ENCODE measurements at places on chromosomes 7 and 10.

DNA sequence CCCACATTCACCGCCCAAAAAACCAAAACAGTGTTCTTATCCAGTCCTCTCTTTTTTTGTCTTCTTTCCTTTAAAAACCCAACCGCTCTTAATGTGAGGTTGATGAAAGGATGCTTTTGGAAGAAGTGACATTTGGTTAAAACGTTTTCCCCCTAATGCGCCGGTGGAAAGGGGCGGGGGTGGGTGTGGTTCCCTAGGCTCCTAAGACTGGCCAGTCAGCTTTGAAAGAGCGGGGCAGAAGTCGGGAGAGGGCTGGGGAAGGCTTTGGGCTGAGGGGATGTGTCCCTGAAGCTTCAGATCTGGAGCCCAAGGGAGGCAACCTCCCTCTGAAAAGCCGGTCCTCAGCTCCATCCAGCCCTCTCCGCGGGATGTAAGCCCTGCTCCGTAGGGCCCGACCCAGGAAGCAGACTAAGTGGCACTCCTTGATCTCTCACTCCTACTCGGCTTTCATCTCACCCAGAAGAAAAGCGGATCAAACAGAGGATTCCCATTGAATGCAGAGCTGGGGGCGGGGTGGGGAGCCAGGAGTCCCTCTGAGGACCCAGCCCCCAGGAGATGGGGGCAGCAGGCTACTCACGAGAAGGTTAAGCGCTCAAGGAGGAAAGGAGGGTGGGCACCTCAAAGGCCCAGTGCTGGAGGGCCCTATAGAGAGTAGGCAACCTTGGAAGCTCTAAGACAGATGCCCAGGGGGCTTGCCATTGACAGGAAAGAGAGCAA is 2.4 kb upstream of the EVX1 start:
- H3K27me3 ChIP-seq, result peaks cover 83% of the 10 kb centered on the region
- no peak for DNase-seq
- H3K4me3 ChIP-seq, result no peak overlapping the region
- no peak overlapping the region for H3K27ac ChIP-seq
- H3K4me1 ChIP-seq, result peaks cover 24% of the 10 kb centered on the region

GRCh38 chr7:97421307-97421930 is 303.9 kb downstream of the SDHAF3 start:
- H3K27ac ChIP-seq, result no peak overlapping the region
- DNase-seq, result no peak
- no peaks in the 10 kb centered on the region for H3K4me1 ChIP-seq
- H3K27me3 ChIP-seq, result no peaks in the 10 kb centered on the region
- no peaks in the 10 kb centered on the region for H3K36me3 ChIP-seq
- H3K4me3 ChIP-seq, result no peak overlapping the region

DNA sequence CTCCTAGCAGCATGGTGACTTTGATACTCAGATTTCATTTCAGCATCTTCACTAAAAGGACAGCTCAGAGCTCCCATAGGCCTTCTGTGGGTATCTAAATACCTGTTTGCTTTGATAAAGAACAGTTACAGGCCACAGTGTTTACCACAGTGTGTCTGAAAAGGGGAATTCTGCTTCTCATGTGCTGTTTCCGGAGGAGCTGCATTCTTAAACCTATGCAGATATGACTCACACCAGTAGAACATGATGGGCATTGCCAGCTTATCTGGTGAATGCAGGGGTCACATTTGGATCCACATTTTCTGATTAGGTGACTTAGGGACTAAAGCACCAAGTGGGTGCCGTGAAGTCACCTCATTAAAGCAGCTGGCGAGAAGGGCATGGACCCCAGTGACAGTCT is 52.6 kb downstream of the TRRAP start:
- peaks cover 59% of the 10 kb centered on the region for H3K36me3 ChIP-seq
- no peaks in the 10 kb centered on the region for H3K27me3 ChIP-seq
- DNase-seq, result peak; percentile 24
- H3K27ac ChIP-seq, result peak overlapping the region; percentile 72

- DNase-seq, result no peak
- no peaks in the 10 kb centered on the region for H3K4me1 ChIP-seq
- H3K27ac ChIP-seq, result no peak overlapping the region
These were observed 47.4 kb downstream of the KCND2 start for GRCh38 chr7:120320218-120320961.

Data from activated CD8-positive, alpha-beta T cell treated with anti-CD3 and anti-CD28 coated beads for 36 hours (primary cell).